T-helper 22 cell (primary cell): ENCODE measurements at places on chromosomes 1 and 21.

DNA sequence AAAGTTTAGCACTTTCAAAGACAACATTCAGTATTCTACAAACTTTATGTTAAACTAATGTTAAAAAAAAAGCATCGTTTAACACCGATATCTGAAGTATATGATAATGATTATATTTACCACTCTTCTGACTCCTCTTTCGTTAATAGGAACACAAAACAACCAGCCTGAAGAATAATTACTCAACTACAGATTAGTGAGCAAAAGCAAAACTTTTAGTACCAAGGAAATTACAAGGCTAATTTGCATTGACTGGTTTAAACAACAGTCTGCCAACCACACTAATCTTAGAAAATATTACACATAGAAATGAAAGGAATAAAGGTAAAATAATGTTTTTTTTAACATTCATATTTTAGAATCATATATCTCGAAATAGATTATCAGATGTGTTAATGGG is 500.7 kb downstream of the LMO4 start:
- no peak for DNase-seq

- DNase-seq, result no peak
These were observed 231.8 kb upstream of the GREM2 start for GRCh38 chr1:240843798-240844197.

GRCh38 chr1:177847843-177848242 is 122.0 kb downstream of the SEC16B start:
- DNase-seq, result no peak

DNA sequence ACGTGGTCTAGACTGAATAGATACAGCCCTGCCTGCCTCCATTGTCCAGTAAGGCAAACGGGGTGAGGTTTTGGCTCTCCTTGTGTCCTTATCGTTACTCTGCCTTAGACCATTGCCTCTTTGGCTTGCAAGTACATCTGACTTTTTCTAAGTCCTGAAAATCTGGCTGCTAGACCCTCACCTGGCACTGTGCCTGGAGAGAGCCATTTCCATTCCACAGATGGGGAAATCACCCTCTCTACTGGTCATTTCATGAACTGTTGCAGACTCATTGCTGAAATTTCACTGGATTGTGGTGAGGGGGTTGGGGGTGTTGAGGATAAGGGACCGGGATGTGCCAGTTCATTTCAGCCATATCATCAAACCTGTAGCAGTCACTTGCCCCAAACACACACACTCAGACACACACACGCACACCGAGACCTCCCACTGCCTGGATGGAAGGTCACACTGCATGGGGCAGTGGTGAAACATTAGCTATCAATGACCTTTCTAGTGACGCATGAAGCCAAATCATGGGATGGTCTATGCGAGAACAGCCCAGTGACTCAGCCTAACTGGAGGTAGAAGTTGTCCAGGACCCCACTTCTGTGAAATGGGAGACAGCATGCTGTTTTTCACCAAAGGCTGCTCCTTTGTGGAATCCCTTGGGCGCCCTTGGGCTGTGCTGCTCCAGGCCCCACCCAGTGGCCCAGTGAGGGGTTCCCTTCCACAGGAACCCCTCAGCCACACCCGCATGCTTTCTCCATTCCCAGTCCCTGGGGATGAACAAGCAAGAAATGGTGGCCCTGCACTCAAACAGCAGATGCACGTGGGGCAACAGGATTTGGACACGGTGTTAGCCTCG is 34.9 kb upstream of the VASH2 start:
- DNase-seq, result no peak

DNA sequence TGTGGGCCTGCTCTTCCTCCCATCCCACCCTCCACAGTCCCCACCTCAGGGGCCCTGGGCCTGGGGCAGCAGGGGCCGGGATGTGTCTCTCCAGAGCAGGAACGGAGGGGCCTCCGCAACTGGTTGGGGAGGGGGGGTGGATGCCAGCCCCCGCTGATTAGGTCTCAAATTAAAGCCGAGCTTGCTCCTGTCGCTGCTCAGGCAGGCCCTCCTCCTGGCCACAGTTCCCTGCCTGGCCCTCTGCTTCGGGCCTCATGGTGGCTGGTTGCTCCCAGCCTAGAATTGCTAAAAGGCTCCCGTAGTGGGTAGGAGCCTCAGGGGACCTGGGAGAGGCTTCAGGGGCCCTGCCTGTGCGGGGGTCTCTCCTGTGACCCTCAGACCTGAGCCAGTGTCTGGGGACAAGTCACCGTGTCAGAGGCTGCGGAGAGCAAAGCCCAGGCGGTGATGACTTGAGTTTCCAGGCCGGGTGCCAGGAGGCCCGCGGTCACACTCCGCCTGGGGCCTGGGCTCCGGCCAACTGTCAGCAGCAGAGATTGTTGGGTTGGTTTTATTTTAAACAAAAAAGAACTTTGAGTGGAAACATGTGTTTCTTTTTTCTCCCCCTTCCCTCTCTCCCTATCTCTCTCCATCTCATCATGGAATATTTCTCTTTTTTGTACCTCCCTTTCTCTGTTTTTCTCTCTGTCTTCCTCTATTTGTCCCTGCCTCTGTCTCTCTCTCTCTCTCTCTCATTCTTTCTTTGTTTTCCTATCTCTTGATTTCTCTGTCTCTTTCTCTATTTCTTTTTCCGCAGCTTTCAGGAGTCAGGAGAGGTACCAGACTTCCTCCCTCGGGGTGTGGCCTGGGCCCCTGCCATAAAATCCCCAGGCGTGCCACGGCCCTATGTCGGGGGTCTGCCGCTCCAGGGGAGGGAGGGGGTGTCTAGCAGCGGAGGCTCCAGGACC is 20.0 kb upstream of the EPHA2 start:
- DNase-seq, result no peak

GRCh38 chr1:35442734-35443133 is 114.5 kb downstream of the KIAA0319L start:
- DNase-seq, result no peak

GRCh38 chr1:33056426-33056825 is 19.7 kb upstream of the AK2 start:
- DNase-seq, result no peak

GRCh38 chr1:87140831-87141540 is 187.7 kb upstream of the LMO4 start:
- no peak for DNase-seq

- no peak for DNase-seq
These were observed 61.4 kb upstream of the KIRREL1 start for GRCh38 chr1:157932069-157932468.

DNA sequence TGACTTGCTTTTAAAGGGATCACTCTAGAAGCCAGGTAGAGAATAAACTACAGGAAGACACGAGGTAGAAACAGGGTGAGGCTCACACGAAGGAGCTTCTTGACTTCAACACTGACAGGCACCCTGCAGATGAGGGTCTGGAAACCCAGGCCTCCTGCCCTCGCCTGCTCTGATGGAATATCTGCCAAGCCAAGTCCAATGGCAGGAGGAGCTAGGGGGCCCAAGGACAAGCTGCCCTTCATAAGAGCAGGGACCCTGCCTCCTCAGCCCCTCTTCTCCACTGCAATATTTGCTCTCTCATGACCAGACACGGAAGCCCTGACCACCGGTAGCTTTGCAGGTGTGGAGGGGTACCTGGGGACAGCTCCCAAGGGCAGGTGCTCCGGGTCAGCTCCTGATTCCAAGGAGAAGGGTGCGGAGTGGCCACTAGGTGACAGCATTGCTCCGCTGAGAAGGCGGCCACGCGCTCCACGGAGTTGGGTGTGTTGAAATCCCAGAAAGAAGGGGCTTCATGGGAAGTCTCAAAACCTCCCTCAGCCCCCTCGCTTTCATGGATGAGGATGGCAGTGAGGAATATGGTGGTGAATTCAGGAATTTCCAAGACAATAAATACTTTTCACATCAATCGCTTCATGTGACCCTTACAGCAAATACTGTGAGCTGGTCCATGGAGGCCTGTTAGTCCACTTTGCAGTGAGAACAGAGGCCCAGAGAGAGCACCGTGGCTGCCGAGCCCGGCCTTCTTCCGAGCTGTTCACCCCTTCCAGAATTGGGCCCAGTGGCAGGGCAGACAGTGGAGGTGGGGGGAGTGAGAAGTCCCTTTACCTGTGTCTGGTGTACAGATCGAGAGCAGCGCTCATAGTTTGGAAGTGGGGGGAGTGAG is 33.2 kb upstream of the PAX7 start:
- no peak for DNase-seq

- no peak for DNase-seq
These were observed 33.5 kb upstream of the RGS4 start for GRCh38 chr1:163035446-163036249.

DNA sequence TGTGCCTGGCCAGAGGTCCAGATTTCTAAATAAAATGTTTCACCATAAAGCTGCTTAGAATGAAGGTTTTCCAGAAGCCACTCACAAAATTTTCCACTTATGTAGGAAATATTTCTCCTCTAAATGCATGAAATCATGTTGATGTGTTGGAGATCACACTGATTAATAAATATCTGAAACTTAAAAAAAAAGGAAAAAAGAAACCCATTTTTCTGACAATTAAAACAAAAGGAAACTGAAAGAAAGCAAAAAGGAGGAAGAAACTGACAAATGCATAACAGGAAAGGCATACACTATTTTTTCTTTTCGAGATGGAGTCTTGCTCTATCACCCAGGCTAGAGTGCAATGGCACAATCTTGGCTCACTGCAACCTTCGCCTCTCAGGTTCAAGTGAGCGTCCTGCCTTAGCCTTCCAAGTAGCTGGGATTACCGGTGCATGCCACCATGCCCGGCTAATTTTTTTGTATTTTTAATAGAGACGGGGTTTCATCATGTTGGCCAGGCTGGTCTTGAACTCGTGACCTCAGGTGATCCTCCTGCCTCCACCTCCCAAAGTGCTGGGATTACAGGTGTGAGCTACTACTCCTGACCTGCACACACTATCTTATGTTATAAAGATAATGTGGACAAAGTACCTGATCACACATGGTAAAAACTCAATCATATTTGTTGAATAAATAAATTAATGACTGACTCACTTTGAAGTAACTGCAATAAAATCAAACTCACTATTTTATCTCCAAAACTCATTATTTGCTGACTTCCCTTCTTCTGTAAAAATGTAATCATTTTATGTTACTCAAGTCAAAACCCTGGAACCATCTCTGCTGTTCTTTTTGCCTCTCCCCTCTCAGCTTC is 149.8 kb upstream of the NR5A2 start:
- DNase-seq, result no peak

- DNase-seq, result no peak
These were observed 215.5 kb downstream of the CAMTA1 start for GRCh38 chr1:7000720-7001119.

DNA sequence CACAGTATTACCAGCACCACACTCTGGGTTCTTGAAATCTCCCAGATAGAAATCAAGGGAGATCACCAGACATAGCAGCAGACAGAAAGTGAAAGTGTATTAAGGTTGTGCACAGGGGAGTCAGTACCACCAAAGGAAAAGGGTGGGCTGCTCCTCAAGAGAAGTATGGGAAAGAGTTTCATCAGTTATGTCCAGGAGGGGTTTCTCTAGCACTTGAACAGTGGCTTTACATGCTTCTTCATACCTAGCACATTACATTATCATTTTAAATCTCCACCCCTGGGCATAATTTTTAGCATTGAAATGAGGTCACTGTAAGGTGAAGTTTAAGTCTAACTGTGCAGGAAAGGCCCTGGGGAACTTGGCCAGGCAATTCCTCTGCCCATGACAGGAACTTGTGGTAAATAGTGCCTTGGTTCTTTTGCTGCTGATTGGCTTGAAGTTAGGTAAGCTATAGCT is 601.0 kb downstream of the NUF2 start:
- DNase-seq, result no peak

DNA sequence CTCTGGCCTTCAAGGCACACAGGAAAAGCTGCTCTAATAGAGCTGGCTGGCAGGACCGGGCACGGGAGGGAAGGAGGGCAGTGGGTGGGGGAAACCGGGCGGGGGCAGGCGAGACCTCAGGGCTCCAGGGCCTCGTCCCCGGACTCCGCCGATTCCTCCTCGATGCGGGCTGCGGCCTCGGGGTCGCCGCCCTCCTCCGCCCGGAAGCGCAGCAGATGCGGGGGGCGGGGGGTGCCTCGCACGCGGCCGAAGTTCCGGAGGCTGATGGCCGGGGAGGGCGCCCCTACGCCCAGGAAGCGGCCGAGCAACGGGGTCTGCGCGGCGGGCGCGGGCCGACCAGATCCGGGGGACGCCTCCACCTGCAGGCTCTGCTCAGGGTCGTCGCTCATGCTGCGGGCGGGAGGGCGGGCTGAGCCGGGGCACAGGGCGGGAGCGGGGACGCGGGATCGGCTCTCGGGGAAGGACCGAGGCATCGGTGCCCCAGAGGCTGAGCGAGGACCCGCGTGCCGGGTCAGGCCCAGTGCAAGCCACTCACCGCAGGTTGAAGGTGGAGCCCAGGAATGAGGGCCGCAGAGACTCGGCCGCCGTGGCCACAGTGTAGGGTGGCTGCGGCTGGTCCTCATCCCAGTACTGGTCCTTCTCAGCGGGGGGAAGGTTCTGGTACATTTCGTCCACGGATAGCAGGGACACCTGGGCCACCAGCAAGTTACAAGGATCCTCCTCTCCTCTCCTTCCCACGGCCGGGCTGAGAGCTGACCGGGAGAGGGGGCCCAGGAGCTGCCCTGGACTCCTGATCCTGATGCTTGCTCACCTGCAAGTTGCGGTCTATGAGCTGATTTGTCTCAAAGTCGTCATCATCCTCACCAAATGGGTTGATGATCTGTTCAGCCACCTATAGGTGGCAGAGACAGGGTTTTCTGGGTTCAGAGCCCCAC is 3.6 kb downstream of the BEST4 start:
- DNase-seq, result no peak

DNA sequence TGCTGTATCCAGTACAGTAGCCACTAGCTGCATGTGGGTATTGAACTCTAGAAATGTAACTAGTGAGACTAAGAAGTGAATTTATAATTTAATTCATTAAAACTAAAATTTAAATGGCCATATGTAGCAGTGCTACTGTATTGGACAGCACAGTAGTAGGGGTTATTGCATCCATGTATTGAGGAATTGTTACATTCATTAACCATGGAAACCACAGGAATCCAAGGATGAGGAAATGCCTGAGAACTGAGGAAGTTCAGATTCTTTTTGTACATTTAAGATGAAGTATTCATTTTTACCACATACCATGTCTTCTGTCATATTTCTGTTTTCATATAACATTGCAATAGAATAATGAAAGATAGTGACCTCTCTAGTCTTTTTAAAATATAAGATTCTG is 2.6 kb downstream of the MTF2 start:
- no peak for DNase-seq

DNA sequence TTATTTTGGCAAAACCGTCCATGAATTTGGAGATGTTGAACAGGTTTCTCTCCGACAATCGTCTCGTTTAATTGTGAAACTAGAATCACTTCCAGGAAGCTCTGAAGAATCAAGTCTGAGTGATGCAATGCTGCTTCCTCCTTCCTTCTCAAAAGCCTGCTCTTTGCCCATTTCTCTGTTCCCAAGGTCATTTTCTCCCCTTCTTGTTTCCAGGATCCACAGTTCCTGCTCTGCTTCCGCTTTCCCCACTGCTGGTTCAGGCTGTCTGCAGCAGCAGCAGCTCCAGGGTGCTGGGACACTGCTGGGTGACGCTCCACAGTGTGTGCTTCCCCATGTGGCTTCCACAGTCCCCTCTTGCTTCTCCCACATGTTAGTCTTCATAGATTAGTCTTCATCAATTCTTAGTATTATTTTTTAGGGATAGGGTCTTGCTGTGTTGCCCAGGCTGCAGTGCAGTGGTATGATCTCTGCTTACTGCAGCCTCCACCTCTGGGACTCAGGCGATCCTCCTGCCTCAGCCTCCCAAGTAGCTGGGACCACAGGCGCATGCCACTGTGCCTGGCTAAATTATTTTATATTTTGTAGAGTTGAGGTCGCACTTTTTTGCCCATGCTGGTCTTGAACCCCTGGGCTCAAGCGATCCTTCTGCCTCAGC is 156.2 kb downstream of the DYRK1A start:
- DNase-seq, result no peak
